Activated T-helper 1 cell treated with Interleukin-2 at 50 U/mL for 16 hours (primary cell): ENCODE measurements at places on chromosomes 5 and 9.

- DNase-seq = no peak
These were observed 7.5 kb upstream of the CTNNAL1 start for GRCh38 chr9:109020581-109021511.

DNA sequence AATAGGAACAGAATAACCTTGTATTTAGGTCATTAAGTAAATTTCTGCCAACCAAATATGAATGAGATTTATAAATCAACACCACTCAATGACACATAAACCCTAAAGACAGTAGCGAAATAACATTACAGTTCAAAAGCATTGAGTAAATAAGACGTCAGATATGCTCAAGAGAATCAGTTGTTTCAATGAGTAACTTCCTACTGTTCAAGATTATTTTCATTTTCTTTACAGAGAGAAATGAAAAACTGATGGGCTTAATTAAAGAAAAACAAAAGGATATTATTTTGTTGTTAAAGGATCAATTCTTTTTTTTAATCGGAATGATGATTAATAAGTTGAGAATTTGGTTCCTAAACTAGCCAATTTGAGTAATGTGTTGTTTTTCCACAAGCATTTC, 150.1 kb downstream of the BNC2 start:
- DNase-seq = no peak

- no peak for DNase-seq
These were observed 84.3 kb upstream of the BRINP1 start for GRCh38 chr9:119453490-119453911.

DNA sequence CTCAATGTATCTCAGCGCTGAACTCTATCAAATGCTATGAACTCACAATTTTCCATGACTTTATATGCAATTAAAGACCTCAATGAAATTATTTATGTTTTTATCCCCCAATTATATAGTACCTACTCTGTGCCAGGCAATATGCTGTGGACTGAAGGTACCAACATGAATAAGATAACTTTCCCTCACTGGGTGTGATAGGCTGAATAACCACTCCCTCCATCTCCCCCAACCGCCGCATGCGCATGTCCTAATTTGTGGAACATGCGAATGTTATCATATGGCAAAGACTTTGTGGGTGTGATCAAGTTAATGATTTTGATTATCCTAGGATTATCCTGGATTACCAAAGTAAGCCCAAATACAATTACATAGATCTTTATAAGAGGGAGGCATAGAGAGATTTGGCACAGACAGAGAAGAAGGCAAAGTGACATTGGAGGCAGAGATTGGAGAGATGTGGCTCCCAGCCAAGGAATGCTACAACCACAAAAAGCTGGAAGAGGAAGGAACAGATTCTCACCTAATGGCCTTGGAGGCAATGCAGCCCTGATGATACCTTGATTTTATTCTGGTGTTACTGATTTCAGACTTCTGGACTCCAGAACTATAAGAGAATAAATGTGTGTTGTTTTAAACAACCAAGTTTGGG, 149.1 kb upstream of the VCAN start:
- DNase-seq = no peak

DNA sequence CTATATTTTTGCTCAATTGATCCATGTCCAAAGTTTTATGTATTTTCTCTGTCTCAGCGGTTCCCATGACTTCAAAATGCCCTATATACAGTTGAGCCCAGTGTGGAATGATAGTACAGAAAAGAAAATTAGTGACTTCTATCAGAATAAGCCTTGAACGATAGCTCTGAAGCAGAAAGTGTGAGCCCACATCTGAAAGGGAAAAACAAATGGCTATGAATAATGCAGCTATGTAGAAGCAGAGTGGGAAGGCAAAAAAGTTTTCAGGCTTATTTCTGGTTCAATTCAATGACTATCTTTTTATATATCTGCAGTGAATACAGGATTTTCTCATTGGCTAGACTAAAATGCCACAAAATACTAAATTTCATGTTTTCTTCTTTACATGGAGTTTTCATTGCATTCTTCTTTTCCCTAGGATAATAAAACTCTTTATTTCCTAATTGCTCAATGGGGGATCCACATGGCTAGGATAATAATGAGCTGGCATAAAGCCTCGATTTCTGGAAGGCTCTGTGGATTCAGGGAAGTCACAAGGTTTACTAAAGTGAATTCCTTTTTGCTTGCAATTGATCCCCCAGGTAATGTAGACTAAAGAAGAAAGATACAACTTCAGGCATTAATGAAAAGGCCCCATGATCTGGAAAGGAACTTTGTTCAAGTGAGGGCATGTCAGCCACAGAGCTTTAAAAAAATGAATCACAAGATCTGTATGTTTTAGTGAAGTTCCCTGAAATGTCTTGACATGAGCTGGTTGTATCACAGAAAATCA, 377.0 kb upstream of the RIOK2 start:
- DNase-seq = no peak

DNA sequence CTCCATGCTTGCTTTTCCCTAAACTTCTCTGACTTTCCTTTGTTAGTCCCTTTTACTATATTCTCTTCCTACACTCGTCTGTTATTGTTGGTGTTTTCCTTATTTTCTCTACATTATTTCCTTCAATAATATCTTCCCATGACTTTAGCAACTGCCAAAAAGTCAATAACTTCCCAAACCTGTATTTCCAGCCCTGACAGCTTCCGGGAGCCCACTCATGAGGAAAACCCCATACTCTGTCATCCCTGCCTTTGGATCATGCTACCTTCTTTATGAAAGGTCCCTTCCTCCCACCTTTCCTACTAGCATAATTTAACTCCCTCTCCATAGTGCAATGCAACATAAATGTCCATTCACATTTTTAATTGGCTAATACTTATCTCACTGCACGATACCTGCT, 144.0 kb upstream of the CDH6 start:
- DNase-seq = no peak

- DNase-seq = no peak
These were observed 55.3 kb downstream of the ERAP1 start for GRCh38 chr5:96752341-96753016.

- no peak for DNase-seq
These were observed 142.7 kb downstream of the PIP5K1B start for GRCh38 chr9:68847765-68848164.

DNA sequence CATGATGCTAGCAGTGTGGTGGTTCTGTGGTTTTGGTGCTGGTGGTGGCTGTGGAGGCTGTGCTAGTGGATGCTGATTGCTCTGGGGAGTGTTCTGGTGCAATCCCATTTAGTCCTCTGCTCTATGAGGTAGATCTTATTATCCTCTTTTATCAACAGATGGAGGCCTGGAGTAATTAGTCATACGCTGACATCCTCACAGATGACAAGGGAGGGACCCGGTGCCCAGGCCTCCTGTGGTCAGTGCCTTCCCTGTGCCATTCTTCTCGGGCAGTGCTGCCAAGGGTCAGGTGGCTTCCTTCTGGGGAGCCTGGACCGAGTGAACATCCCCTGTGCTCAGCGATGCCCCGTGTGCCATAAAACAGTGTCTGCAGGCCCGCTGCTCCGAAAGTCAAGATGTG, 74.5 kb downstream of the COL5A1 start:
- no peak for DNase-seq

DNA sequence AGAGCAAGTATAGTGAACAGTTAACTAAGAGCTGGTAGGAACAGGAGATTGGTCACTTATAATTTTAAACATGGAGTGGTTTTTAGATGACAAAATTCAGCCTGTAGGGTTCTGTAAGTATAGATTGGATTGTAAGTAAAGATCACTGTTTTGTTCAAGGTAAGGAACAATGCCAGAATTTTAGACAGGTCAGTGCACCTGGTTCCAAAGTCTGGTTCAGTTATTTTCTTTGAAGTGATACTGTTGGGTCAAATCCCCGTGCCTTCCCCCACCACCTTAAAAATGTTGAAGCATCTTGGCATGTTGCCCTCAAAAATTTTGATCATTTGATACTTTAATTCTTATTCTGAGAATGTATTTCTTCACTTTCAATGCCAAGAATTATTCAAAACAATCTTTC, 12.9 kb downstream of the RAD23B start:
- DNase-seq = no peak

DNA sequence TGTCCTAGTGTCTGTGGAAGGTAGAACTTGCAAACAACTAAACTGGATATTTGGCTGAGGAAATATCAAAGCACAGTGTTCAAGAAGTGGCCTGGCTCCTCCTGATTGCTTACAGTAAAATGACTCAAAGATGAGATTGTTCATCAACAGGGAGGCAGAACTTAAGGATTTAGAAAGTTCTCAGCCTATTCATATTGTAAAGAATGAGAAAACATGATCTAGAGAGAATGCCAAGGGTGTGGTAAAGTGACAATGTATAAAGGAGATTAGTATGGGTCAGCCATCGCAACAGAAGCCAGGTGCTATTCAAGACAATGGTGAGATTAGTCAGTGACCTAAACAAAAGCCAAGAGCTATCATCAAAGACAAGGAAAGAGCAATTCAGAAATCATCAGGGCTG, 372.3 kb downstream of the SPOCK1 start:
- DNase-seq = no peak

DNA sequence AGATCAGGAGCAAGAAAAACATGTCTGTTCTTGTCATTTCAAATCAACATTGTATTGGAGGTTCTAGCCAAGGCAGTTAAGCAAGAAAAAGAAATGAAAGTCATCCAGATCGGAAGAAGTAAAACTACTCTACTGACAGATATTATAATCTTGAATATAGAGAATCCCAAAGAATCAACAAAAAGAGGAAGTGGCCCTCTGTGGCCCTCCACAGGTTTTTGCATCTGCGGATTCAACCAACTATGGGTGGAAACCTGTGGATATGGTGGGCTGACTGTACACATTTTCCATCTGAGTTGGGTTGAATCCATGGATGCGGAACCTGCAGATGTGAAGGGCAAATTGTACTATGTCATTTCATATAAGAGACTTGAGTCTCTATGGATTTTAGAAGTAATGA, 35.1 kb downstream of the GAS1 start:
- DNase-seq = no peak

GRCh38 chr5:150059623-150060022, 26.7 kb downstream of the CSF1R start:
- no peak for DNase-seq

- no peak for DNase-seq
These were observed 69.8 kb upstream of the CCDC112 start for GRCh38 chr5:115366223-115366622.

- DNase-seq = no peak
These were observed 3.2 kb upstream of the SMIM32 start for GRCh38 chr5:136195971-136196820.

- no peak for DNase-seq
These were observed 221.1 kb downstream of the COMMD10 start for GRCh38 chr5:116305899-116306298.

DNA sequence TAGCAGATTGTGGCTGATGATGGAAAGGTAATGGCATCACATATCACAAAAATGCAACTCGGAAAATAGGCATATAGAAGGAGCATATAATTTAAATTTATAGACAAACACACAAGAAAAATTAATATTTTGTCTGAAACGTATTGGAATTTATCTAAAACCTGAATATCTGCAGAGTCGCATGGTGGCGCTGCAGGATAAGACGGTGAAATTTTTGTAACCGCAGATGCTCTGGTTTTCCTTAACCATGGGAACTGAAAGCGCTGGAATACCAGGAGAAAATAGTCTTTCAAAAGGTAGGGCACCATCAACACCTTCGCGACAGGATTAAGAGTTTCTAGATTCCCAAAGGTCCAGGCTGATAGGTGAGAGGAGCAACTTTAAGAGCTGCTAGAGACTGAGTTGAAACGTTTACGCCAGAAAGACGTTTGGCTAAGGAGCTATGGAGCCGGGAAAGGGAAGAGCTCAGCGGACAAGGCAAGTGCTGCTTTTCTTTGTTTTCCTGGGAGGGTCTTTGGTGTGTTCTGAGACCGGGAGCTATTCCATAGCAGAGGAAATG, 11.0 kb upstream of the PCDHB15 start:
- no peak for DNase-seq

DNA sequence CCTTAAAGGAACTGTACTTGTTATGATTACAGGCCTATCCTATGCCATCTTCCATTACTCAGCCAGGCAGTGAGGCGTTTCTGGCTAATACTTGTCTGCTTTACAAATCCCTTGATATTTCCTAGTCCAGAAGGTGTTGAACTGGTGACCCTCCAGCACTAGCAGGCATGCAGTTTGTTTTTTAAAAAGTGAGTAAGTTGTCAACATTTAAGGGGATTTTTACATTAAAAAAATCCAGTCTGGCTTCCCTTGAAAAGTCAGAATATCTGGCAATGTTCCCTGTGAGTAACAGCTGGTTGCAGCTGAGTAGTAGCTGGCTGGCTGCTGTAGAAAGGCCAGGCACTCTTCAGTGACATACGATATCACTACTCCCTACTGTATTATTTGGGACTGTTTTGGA, 21.8 kb downstream of the GRIN3A start:
- no peak for DNase-seq

DNA sequence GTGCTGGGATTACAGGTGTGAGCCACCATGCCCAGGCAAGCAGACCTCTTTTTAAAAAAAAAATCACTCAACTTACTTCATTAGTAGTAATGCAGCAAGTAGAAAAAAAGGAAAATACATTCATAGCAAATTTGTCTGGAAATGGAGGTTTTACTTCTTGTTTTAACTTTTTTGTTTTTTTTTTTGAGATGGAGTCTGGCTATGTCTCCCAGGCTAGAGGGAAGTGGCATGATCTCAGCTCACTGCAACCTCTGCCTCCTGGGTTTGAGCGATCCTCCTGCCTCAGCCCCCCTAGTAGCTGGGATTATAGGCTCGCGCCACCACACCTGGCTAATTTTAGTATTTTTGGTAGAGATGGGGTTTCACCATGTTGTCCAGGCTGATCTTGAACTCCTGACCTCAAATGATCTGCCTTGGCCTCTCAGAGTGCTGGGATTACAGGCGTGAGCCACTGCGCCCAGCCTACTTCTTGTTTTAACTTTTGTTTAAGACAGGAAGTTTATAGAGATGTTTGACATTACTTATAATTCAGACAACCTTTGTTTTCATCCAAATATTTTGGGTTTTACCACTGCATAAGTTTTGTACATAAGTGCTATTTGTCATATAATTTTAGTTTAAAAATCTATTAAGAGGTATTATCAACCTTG, 26.5 kb downstream of the UBE2R2 start:
- no peak for DNase-seq

- DNase-seq = no peak
These were observed 590.8 kb upstream of the BRINP1 start for GRCh38 chr9:119959846-119960545.

GRCh38 chr9:96241391-96241809, 60.6 kb downstream of the HSD17B3 start:
- no peak for DNase-seq

GRCh38 chr5:123505633-123506032, 6.3 kb upstream of the CSNK1G3 start:
- DNase-seq = no peak

DNA sequence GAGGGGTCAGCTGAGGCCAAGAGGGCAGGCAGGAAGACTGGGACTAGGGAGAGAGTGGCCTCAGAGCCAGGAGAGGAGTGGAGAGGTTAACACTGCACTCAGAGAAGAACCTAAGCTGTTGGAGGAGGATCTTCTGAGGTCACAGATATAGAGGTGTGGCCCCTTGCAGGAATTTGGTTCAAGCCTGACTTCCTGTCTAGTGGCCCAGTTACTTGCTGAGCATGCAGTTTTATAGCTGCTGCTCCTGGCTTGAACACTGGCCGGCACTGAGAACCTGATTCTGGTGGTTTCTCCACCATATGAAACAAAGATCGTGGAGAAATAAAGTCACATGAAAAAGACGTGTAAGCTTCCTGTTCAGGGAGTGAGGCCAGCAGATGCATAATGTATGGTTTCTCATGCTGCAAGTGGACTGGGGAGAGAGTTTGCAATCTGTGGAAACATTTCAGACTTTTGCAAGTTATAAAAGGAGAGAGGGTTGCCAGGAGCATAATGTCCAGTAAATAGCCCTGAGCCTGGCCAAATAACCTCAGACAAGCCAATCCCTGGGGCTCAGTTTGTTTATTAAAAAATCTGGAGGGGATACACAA, 82.6 kb downstream of the GALNT10 start:
- no peak for DNase-seq
